CMK (cell line): ENCODE measurements at places on chromosomes 4 and X.

GRCh38 chr4:17024425-17024824, 126.0 kb upstream of the LDB2 start:
- DNase-seq = no peak

GRCh38 chr4:156634612-156635011, 337.0 kb downstream of the PDGFC start:
- no peak for DNase-seq

GRCh38 chr4:161186012-161186411, 977.8 kb downstream of the FSTL5 start:
- DNase-seq = no peak

GRCh38 chr4:11281720-11282119, 147.0 kb downstream of the HS3ST1 start:
- DNase-seq = no peak

DNA sequence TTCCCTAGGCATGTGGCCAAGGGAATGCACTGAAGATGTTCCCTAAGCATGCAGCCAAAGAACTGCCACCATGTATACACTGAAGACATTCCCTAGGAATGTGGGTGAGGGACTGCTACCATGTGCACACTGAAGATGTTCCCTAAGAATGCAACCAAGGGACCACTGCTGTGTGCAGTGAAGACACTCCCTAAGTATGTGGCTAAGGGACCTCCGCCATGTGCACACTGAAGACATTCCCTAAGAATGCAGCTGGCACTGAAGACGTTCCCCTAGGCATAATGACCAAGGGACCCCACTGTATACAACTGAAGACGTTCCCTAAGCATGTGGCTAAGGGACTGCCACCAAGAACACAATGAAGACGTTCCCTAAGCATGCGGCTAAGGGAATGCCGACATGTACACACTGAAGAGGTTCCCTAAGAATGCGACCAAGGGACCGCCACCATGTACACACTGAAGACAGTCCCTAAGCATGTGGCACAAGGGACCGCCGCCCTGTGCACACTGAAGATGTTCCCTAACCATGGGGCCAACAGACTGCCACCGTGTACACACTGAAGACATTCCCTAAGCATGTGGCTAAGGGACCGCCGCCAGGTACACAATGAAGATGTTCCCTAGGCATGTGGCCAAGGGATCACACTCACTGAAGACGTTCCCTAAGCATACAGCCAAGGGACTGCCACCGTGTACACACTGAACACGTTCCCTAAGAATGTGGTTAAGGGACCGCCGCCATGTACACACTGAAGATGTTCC, 25.6 kb downstream of the DHRSX start:
- no peak for DNase-seq

- DNase-seq = no peak
Observed at GRCh38 chr4:19944806-19945205, 306.9 kb upstream of the SLIT2 start.

DNA sequence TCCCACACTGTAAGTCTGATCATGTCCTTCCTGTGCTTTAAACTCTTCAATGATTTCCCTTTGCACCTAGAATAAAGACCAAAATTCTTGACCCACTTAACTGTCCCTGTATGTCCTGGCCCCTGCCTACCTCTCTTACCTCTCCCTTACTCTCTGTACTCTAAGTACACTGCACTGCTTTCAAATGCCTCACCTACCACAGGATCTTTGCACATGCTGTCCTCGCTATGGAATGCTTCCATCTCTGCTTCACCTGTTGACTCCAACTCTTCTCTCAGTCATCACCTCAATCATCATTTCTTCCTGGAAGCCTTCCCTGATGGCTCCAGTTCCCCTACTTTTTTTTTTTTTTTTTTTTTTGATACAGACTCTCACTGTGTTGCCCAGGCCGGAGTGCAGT, 29.0 kb upstream of the SEPTIN6 start:
- DNase-seq = no peak
